ENCODE measurements at places on chromosomes 7 and 10.

GRCh38 chr7:8236780-8237407 lies 25.1 kb downstream of the ICA1 start:
- no peak for DNase-seq

DNA sequence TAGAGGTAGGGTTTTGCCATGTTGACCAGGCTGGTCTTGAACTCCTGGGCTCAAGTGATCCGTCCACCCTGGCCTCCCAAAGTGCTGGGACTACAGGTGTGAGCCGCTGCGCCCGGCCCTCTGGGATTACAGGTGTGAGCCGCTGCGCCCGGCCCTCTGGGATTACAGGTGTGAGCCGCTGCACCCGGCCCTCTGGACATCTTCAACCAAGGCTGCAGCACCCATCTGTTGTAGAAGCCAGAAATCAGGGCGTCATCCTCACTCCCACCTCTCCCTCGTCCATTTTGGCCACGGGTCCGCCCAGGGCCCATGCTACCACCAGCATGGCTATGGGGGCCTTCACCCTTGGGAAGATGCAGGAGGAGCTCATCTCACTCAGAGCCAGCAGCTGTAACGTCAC lies 38.5 kb upstream of the EBF3 start:
- DNase-seq = no peak

DNA sequence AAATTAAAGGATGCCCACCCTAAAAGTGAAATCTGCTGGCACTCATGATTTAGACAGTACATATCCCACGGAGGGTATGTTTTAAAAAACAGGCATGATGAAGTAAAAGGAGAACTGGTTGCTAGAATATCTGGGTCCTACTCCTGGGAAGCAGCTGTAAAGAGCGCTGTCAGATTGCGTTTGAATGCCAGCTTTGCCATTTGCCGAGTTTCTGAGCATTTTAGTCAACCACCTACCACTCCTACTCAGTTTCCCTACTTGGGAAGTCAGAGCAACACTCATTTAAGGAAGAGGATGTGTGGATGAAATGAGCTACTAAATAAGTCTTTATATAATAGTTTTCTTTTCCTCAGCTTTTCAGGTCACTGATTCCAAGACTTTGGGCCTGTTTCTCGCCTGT lies 1.1 kb upstream of the UMAD1 start:
- DNase-seq = no peak

- no peak for DNase-seq
Measured at GRCh38 chr10:112741830-112742402, 208.1 kb upstream of the TCF7L2 start.

- DNase-seq = no peak
Measured at GRCh38 chr7:8212638-8213037, 49.3 kb downstream of the ICA1 start.

DNA sequence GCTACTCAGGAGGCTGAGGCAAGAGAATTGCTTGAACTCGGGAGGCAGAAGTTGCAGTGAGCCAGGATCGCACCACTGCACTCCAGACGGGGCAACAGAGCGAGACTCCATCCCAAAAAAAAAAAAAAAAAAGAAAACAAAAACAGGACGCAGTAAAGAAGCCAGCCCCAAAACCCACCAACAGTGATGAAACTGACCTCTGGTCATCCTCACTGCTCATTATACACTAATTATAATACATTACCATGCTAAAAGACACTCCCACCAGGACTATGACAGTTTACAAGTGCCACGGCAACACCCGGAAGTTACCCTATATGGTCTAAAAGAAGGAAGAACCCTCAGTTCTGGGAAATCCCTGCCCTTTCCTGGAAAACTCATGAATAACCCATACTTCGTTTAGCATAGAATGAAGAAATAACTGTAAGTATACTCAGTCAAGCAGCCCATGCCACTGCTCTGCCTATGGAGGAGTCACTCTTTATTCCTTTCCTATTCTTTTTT lies 40.0 kb upstream of the EIF4H start:
- DNase-seq = no peak

GRCh38 chr10:102368077-102368476 lies 27.4 kb upstream of the NFKB2 start:
- no peak for DNase-seq
